Activated naive CD4-positive, alpha-beta T cell (primary cell): ENCODE measurements at places on chromosomes 7 and 10.

DNA sequence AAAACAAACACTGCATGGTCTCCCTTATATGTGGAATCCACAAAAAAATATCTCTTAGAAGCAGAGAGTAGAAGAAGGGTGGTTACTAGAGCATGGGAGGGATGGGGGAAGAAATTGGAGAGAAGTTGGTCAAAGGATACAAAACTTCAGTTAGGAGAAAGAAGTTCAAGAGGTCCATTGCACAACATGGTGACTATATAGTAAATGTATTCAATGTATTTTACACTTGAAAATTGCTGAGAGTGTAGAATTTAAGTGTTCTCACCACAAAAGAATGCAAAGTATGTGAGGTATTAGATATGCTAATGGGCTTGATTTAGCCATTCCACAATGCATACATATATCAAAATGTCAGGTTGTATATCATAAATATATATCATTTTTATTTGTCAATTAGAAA, 232.0 kb upstream of the CELF2 start:
- DNase-seq = no peak

- no peak for DNase-seq
Observed at GRCh38 chr7:83413424-83413823, 235.5 kb downstream of the SEMA3E start.

- DNase-seq = no peak
Observed at GRCh38 chr7:152596824-152597223, 79.1 kb downstream of the XRCC2 start.

DNA sequence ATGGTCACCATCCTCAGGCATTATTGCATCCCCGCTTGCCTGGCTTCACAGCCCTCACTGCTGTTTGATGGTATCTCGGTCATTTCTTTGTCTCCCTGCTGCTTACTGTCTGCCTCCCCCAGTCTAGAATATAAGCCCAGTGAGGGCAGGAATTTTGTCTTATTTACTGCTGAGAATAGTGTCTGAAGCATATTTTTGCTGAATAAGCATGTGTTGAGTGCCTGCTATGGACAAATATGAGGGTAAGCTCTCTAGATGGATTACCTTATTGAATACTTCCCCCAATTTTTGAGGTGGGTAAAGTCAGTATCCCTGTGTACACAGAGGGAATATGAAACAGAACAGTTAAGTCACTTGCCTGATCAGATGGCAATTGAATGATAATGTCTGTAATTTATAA, 36.5 kb upstream of the CABCOCO1 start:
- DNase-seq = no peak

GRCh38 chr7:141076377-141076776, 2.5 kb downstream of the TMEM178B start:
- DNase-seq = no peak

- DNase-seq = no peak
Observed at GRCh38 chr10:62475551-62475950, 101.4 kb downstream of the ZNF365 start.

GRCh38 chr7:23022258-23022769, 8.4 kb upstream of the HYCC1 start:
- DNase-seq = no peak

GRCh38 chr7:135958173-135958572, 19.0 kb downstream of the MTPN start:
- no peak for DNase-seq

GRCh38 chr7:109136893-109137292, 567.2 kb downstream of the DNAJB9 start:
- DNase-seq = no peak

DNA sequence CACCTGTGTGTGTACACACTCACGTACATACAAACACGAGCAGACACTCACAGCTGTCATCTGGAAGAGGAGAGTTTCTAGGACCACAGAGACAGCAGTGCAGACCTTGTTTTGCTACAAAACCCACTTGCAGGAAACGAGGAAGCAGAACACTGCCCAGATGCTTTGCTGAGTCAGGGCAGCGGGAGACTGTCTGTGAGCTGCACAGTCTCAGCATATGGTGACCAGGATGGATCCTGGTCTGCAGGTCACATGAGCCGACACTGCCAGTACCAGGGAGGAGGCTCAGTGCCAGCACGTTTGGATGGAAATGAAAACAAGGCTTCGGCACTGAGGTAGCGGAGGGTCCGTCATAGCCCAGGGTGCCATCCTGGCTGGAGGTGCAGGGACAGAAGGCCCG, 117.6 kb upstream of the DPP6 start:
- DNase-seq = no peak

- DNase-seq = no peak
Observed at GRCh38 chr7:82810558-82811259, 352.0 kb downstream of the PCLO start.

GRCh38 chr7:147539685-147540084, 1050.9 kb upstream of the C7orf33 start:
- DNase-seq = no peak

GRCh38 chr10:122407375-122408125, 33.0 kb downstream of the PLEKHA1 start:
- peak; percentile 8 for DNase-seq

DNA sequence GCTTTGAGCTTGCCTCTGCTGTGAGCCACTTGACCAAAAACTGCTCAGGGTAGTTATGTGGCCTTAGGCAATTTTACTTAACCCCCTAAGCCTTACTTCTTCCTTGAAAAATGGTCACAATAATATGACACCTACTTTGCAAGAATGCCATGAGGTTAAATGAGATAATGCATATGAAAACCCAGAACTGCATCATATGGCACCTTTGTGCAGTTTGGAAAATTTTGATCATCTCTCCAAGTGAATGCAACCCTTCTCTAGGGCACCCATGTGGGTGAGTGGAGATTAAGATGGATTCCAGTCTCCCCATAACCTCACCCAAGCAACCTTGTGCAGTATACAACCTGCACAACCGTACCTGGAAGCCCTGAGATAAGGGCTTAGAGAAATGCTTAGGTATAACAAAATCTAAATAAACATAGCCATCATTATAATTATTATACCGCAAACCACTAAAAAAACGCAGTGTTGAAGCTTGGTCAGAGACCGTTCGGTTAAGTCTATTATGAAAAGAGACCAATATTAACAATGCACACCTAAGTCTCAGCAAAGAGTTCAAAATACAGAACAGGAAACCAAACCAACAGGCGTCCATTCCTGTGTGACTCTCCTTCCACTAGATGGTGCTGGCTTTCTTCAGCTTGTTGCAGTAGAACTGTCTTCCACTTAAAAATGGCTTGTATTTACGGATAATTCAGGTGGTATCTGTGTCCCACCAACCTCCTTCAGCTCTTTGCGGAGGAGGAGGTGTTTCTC, 21.0 kb upstream of the ASB15 start:
- DNase-seq = no peak

GRCh38 chr7:84190016-84190705, 4.4 kb downstream of the SEMA3A start:
- DNase-seq = no peak

- no peak for DNase-seq
Observed at GRCh38 chr7:107322015-107322414, 147.8 kb upstream of the GPR22 start.

- DNase-seq = no peak
Observed at GRCh38 chr7:23912065-23912464, 202.0 kb downstream of the STK31 start.

GRCh38 chr7:151663382-151664100, 143.8 kb upstream of the RHEB start:
- DNase-seq = no peak

GRCh38 chr7:99106411-99106810, 37.5 kb downstream of the SMURF1 start:
- DNase-seq = no peak

GRCh38 chr10:126950401-126951105, 45.3 kb downstream of the DOCK1 start:
- no peak for DNase-seq

GRCh38 chr7:159048656-159049055, 96.0 kb downstream of the VIPR2 start:
- DNase-seq = no peak

DNA sequence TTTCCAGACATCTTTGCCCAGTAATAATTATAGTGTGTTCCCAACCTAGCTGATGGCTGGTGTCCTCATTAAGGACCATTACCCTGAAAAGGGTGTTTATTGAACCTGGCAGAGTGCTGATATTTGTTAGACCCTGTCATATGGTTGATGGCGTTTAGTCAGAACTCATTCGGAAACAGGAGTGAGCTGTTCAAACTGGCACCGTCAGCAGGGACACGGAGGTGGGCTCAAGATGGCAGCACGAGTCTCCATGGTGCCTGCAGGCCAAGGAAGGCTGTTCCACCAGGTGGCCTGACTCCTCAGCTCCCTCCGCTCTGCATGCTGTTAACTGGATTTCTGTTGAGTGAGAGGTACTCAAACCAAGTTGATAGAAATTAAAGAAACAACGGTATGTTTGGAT, 589.1 kb upstream of the MGMT start:
- DNase-seq = no peak

GRCh38 chr7:158369290-158369689, 218.3 kb downstream of the PTPRN2 start:
- DNase-seq = no peak

GRCh38 chr7:151174246-151175046, 7.0 kb upstream of the GBX1 start:
- DNase-seq = no peak

DNA sequence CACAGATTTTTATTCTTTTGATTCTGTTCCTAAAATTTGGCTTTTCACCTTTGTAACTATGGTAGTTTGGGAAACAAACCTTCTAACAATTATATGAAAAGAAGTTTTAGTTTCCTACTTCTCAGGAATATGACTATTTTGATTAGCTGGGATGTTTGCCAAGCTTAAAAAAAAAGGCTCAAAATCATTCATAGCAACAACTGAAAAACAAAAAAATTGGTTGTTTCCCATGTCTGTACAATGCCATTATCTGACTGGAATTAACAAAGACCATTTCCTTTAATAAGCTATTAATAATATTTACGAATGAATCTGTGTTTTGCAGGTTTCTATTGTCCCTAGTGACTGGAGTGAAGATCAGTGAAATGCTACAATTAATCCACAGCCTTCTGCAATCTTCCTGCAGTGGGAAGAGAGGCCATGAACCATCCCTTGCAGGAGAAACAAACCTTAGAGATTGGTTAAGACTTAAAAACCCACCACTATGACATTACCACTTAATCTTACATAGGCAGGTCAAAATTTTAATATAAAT, 4.2 kb downstream of the PURB start:
- DNase-seq = no peak

- DNase-seq = no peak
Observed at GRCh38 chr7:36115448-36116321, 37.4 kb upstream of the EEPD1 start.

DNA sequence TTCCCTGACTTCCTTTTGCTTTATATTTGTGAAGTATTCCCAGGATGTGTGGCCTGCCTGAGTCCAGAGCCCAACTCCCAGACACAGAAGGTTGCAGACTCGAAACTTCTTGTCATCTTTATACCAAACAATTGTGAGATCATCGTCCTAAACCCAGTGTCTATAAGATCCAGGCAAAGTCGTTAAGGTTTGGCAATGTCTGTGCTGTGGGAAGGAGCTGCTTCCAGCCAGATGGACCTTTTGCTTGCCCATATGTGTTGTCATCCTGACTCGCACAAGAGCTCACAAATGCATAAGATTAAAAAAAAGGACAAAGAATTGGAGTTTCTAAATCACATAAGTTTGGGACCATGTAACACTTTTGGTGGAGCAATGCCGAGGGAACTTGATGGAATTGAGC, 37.0 kb downstream of the WNT2 start:
- no peak for DNase-seq

GRCh38 chr7:39624935-39625694, 1.7 kb downstream of the RALA start:
- no peak for DNase-seq

DNA sequence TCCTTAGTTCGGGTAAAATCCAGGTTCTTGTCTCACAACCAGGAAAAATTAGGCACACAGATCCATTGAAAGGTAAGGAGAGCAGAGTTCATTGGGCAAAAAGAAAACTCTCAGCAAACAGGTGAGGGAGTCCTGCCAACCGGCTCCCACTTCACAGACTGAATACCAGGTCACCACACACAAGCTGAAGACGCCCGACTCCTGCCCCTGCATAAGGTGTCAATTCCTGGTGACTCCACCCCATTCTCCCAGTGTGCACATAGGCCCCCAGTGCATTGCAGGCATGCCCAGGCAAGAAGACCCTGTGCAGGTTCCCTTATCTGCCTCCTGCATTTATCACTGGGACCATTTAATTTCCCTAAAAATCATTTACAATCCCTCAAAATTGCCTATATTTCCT, 354.6 kb downstream of the LRRTM3 start:
- no peak for DNase-seq

DNA sequence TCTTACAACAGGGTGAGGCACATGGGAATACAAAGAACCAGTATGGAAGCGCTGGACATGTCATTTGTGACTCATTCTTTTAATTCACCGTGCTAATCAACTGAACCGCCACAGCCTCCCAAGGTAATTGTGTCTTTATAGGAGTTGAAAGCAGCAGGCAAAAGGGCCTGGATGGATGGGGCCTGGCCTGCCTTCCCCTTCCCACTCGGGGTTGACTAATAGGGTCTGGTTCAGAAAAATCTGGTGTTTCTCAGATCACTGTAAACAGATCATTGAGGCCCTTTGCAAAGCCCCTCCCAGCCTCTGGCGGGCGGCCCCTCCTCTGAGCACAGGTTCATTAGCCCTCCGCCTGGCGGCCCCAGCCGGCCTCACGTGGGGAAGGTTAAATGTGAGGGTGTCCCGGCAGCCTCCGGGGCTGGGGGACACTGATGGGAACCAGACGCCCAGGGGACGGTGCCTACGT, 100.8 kb downstream of the EBF3 start:
- no peak for DNase-seq

- no peak for DNase-seq
Observed at GRCh38 chr7:91491868-91492267, 227.6 kb downstream of the FZD1 start.

- no peak for DNase-seq
Observed at GRCh38 chr10:1499359-1499957, 237.9 kb downstream of the ADARB2 start.

- DNase-seq = no peak
Observed at GRCh38 chr10:3980660-3981059, 195.7 kb upstream of the KLF6 start.

GRCh38 chr7:42869131-42870020, 42.5 kb downstream of the C7orf25 start:
- DNase-seq = no peak

GRCh38 chr7:953547-954327, 743 bp downstream of the ADAP1 start:
- DNase-seq = no peak

DNA sequence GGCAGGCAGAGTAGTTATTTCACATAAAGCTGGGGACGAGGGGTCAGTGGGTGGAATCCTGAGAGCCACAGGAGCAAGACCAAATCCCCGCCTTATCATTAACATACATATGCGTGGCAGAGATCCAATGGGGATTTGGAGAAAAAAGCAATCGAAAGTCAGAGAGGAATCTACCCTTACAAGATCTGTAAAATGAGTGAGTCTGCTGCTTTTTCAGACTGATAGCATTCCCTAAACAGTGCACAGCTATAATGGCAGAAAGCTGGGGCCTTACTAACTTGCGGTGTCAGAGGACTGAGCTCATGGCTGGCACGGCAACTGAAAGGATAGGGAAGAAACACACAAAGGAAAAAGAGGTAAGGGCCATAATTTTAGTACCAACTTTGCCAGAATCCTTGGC, 25.0 kb downstream of the GPR22 start:
- no peak for DNase-seq

- DNase-seq = peak; percentile 69
Observed at GRCh38 chr10:70815504-70816219, at the start of gene SGPL1. Gene SGPL1 (plus strand): TSS chr10:70815948. CDS start chr10:70816854, 906 bp downstream.
